Left ventricle myocardium inferior (tissue), 1 donor: ENCODE measurements at places on chromosomes 2 and 18.

DNA sequence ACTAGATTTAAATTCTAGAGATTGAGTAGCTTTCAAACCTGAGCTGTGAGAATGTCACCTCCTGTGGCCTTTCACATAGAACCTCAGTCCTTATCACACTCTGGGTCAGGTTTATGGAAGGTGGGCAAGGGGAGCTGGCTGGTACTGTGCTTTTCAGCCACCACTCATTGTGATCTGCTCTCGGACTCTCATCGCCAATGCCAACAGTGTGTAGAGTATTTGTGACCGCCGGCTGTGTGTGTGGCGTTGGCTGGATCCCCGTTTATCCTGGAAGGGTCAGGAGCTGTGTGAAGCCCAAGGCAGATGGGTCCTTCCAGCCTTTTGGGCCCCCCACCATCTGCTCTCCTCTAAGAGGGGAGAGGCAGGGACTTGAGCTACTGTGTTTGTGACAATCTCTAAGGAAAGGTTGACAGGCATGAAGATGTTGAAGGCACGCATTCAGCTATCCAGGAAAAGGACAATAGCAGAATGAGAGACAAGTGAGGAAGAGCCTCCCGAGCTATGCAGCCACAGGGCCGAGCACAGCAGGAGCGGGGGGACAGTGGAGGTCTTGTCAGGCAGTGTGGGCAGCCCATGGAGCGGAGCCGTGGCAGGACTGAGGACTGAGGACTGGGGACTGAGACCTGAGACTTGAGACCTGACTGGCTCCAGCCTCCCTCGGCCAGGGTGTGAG lies 107.1 kb upstream of the TPO start:
- no peak for DNase-seq

DNA sequence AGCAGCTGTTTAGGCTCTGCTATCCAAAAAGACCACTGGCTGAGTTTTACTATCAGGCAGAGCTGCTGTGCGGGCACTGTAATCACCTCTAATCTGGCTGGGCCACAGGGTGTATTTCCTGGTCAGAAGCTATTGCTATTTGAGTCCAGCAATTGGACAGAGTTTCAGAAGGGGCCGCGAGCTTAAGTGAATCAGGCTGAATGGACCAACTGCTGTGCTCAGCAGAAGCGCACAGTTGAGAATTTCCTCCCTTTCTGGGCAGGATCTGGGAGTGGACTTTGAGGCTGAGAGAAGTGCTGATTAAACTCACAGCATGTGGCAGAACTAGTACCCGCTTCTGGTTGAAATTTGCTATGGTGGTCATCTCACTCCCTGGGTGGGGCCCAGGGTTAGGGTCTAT lies 251.8 kb downstream of the INSIG2 start:
- DNase-seq, result no peak

- DNase-seq, result no peak
Observed at GRCh38 chr2:166361351-166362153, 14.2 kb downstream of the SCN9A start.

GRCh38 chr2:42113452-42113851 lies 55.7 kb upstream of the EML4 start:
- no peak for DNase-seq

GRCh38 chr2:205776139-205776538 lies 93.8 kb downstream of the NRP2 start:
- DNase-seq, result peak; percentile 44

- no peak for DNase-seq
Observed at GRCh38 chr2:238888781-238889180, 40.9 kb downstream of the TWIST2 start.

GRCh38 chr18:61896757-61897156 lies 4.0 kb upstream of the RNF152 start:
- DNase-seq, result peak; percentile 26

DNA sequence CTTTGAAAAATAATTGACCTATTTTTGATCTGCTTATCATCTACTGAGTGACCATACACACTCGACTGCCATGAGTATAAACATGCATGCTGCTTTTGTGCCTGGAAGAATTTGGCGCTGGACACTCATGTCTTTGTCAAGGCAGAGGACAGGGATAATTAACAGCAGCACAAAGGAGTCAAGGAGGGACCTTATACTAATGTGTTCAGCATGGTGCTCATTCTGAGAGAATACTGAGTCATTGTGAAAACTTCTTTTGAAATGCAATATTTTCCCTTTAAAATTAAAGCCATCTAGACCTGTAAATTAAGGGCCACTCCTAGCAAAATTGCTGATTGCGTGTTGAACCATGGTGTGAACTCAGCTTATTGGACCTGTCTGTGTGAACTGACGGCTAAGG lies 116.3 kb downstream of the ZNF532 start:
- DNase-seq, result no peak

GRCh38 chr18:70423988-70424387 lies 135.1 kb downstream of the SOCS6 start:
- DNase-seq, result no peak

- no peak for DNase-seq
Observed at GRCh38 chr2:75523313-75524275, 37.1 kb downstream of the EVA1A start.

GRCh38 chr2:105007367-105007766 lies 30.5 kb upstream of the MRPS9 start:
- no peak for DNase-seq

- no peak for DNase-seq
Observed at GRCh38 chr2:60478660-60479059, 74.8 kb downstream of the BCL11A start.

GRCh38 chr2:134869946-134870736 lies 31.7 kb downstream of the ACMSD start:
- peak; percentile 27 for DNase-seq

- no peak for DNase-seq
Observed at GRCh38 chr2:168278424-168278888, 31.1 kb upstream of the STK39 start.

- DNase-seq, result no peak
Observed at GRCh38 chr2:238418999-238419546, 7.7 kb upstream of the ASB1 start.

GRCh38 chr2:40592218-40592617 lies 140.3 kb upstream of the SLC8A1 start:
- DNase-seq, result no peak

DNA sequence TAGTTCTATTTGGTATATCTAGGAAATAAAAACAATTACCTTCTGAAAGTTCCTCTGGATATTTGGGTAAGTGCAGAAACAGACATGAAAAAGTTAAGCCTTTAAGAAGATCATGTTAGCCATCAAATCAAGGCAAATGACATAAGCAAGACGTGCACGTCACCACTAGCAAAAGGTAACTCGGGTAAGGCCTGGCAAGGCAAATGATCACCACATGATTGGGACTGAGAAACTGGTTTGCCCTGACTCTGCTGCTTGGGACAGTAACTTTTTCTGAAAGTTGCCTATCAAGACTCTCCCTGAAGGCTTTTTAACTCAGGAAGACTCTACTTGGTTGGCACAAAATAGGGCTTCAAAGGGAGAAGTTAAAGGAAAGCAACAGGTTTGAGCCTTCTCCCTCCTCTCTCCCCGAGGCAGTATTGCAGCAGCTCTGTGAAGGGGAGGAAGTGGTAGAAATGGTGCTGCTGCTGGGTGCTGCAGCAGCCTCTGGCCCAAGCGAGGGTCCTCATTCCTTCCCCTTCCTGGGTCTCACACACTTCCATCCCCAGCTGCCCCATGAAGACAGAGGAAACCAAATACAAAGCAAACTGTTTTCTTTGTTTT lies 17.1 kb upstream of the TMEM237 start:
- DNase-seq, result no peak

DNA sequence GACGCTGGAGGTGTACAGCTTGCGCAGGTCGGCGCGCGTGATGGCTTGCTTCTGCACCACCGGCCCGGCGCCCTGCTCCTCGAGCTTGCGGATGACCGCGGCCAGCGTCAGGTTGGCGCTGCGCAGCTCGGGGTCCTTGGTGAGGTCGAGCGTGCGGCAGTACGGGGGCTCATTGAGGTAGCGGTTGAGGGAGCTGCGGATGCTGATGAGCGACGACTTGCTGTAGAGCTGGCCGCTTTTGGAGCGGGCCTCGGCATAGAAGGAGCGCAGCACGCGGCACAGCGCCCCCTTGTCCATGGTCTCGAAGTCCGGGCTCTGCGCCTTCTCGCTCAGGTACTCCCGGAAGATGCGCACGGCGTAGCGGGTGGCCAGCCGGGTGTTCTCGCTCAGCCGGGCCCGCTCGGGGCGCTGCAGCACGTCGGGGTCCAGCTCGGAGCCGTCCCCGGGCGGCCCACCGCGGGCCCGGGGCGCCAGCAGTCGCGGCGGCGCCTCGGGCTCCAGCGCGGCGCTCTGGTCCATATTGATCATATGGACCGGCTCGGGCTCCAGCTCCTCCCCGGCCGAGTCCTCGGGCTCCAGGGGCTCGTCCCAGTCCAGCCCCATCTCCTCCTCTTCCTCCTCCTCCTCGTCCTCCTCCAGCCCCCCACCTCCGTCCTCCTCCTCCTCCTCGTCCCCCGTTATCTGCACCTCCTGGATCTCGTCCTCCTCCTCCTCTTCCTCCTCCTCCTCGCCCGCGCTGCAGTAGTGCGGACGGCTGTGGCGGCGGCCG lies 523 bp downstream of the KCTD1 start:
- DNase-seq, result peak; percentile 69

DNA sequence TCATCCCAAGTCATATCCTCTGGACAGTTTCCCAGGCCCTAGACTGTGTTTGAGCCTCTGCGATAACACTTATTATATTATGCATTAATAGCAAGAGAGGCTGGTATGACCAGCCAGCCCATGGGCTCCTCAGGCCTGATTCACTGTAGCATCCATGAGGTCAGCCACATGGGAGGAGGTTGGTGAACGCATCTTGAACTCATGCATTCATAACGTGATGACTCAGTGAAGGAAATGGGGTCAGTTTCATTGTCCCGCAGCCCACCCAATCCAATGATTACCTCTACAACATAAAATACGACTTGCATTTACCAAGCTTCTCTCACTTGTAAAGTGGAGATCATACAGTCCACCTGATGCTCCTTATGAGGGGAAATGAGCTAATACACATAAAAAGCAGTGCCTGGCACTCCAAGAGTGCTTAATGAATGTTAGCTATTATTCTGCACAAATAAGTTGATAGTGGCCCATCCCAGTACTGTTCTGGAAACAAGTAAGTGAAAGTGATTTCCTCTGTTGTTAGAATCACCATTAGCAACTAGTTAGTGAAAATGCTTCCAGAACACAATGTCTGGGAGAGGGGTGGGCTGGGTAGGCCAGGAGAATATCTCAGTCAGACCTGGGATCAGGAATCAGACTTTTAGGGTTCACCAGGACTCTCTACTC lies 46.1 kb upstream of the CELF4 start:
- DNase-seq, result no peak

DNA sequence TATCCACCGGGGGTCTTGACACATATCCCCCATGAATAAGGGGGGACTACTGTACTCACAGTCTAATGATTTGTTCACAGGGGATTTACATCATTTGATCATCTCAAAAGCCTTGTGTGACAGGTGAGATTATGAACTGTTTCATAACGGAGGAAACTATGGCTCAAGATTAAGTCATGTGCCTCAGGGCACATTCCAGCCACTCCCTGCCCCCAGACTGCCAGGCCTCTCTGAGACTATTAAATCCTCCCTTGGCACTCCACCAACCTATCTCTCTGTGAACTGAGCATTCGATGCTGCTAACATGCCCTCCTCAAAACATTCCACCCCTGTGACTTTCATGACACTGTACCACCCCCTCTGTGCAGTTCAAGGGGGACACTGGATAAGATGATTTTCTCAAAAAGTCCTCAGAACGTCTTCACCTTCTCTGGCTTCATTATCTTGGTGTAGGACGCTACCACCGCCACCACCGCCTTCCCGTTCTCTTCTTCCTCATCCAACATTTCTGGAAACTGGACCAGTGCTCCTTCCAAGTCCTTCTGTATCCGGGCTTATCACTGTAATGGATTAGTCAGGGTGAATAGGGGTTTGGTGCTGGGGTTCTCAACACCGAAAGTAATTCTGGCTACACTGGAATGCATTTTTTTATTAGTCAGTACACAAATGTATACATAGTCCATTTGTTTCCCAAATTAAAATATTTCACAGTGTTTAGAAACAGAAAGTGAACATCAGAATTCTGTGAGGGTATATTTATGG lies 169.6 kb downstream of the KCNS3 start:
- DNase-seq, result no peak

DNA sequence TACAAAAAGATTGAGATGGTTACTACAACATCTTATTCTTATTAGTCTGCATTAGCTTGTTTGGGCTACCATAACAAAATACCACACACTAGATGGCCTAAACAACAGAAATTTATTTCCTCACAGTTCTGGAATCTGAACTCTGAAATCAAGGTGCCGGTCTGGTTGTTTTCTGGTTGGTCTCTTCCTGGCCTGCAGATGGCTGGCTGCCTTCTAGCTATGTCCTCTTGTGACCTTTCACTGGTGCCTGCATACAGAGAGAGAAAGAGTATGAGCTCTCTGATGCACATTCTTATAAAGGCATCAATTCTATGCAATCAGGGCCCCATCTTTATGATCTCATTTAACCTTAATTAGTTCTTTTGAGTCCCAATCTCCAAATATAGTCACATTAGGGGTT lies 696.5 kb downstream of the TDRD15 start:
- DNase-seq, result peak; percentile 14

- DNase-seq, result no peak
Observed at GRCh38 chr2:111231532-111232252, 111.0 kb downstream of the BCL2L11 start.

DNA sequence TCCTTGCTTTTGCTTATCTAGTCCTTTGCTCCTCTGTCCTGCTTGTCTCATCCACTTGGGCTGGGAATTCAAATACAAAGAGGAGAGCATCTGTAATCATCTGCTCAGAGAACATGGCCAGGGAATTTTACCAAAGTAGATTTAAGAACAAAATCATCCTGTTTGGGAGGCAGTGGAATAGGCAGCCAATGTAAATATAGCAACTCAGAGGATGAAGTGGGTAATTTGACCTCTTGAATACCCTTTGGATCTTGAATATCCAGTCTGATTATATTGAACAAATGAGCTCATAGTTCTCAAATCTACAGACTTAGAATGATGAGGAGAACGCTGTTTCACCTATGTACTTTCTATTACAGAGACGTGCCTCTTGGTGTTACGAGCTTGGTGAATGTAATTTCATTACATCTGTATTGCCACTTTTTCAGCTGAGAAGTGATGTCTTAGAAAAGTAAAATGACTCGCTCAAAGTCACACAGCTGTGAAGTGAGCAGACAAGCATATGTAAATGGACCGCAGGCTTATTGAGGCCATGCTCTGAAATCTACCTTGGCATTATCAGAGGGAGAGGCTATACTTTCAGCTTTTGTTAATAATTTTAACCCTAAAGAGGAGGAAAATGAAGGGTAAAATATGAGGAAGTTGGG lies 266.3 kb downstream of the MTX2 start:
- no peak for DNase-seq

GRCh38 chr2:216064014-216064630 lies 17.5 kb downstream of the PECR start:
- DNase-seq, result no peak

DNA sequence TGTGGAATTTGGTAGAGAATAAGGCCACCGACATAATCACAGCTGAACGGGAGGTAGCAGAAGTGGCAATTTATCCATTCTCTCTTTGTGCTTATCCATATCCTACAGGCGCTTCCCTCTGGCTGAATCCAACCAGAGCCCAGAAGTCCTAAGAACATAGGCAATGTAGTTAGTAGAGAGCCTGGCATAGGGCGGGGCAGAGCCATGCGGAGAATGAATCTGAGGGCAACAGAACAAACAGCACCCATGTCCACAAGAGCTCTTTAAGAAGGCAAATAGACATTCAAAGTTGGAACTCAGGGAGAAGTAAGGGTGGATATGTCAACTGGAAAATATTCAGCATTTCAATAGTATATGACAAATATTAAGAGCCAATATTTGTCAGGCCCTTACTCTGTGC lies 305.9 kb upstream of the VWC2L start:
- DNase-seq, result no peak

- DNase-seq, result no peak
Observed at GRCh38 chr2:53784436-53784835, 2.3 kb downstream of the ASB3 start.
